Fibroblast of skin of abdomen (primary cell): ENCODE measurements at places on chromosomes 7 and 10.

- no peak for DNase-seq
These were observed 104.3 kb downstream of the UBE2H start for GRCh38 chr7:129848436-129848835.

DNA sequence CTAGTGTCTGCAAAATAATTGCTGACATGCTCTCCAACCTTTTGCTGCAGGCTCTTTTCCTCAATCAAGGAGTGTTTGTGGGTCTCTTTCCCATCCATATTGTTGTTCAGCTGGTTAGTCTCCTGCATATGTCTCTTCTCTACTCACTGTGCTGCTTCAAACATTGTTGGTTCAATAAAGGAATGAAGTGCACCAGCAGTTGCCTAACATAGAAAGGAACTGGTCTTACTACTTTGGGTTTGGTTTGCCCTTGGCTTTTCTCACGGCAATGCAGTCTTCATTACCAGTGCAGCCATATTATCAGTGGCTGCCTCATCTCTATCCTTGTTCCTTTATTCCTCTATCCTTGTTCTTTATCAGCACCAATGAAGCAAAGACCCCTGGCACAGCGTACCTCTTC lies 169.7 kb upstream of the TPK1 start:
- no peak for DNase-seq

GRCh38 chr10:25547382-25547781 lies 372.6 kb downstream of the GPR158 start:
- no peak for DNase-seq

- DNase-seq = no peak
These were observed 52.0 kb upstream of the PRSS1 start for GRCh38 chr7:142697270-142697669.

GRCh38 chr7:137890449-137890921 lies 43.7 kb upstream of the DGKI start:
- no peak for DNase-seq
